H9 (cell line): ENCODE measurements at places on chromosomes 4 and X. TPM values are rescaled to one million over a fixed set of nuclear protein-coding genes. Genes with fewer than 3 reads are reported as not detected.

DNA sequence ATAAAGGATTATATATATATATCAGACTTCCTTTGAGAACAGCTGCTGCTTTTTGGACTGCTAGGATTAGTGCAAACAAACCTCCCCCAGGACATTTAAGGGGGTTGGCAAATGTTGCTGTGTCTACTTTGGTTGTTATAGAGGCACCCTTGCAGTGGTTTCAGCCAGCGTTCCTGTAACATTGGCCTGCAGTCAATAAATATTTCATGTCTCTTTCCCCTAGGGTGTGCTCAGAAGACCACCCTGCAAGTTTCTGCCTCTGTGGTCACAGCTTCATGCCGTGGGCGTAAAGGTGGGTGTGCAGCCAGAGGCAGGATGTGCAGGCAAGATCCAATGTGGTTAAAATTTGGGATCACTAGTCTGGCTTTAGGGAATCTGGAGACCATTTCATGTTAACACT is 28.9 kb downstream of the FGF5 start:
- DNase-seq = no peak

TCEAL6 gene
- not detected in 2 replicates for total RNA-seq

- no peak for DNase-seq
These were observed 60.7 kb downstream of the PRDM5 start for GRCh38 chr4:120861852-120862251.

WDR17 gene
- total RNA-seq = 2.0 and 2.6 TPM in 2 replicates

DNA sequence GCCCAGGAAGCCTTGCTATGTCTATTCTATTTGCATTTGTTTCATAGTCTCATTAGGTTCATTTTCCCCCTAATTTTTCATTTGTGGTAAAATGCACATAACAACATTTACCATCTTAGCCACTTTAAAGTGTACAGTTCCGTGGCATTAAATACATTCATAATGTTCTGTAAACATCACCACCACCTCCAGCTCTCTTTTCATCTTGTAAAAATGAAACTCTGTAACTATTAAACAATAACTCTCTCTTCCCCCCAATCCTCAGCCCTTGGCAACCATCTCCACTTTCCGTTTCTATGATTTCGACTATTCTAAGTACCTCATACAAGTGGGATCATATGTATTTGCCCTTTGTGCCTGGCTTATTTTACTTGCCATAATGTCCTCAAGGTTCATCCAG is 19.9 kb downstream of the ARHGEF38 start:
- DNase-seq = no peak

DNA sequence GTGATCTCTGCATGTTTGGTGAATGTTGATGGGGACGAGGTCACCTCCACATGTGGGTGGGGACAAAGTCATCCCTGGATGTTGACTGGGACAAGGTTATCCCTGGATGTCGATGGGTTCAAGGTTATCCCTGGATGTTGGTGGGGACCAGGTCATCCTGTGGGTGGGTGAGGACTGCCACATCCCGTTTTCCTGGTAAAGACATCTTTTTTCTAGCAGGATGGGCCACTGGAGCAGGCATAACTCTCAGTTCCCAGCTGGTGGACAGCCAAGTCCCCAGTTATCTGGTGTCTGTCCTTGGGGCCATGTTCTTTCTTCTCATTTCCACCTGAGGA is 28.3 kb upstream of the PLCXD1 start:
- no peak for DNase-seq

RS1 gene
- not detected in 2 replicates for total RNA-seq

- DNase-seq = no peak
These were observed 330.2 kb upstream of the F9 start for GRCh38 chrX:139200346-139200745.

MAGEE1 gene
- total RNA-seq = 4.2 and 4.8 TPM in 2 replicates

DNA sequence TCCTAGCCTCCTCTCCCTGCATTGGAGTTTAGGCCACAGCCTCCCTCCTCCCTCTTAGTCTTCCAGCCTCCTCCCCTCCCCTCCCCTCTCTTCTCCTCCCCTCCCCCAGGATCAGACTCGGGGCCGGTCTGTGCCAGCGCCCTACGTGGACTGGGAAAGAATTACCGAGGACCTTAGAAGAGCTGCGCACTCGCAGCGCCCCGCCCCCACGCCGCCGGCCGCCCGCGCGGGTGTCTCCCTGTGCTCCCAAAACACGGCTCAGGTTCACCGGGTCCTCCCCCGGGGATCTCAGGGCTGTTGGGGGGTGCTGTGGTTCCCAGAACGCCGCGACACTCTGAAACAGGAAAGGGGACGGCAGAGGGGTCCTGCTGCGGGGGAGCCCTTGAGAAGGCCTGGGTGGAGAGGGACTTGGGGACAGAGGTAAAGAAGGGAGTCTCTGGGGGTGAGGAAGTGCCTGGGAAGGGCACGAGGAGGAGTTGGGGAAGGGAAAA is 122.3 kb upstream of the TBL1X start:
- DNase-seq = peak; percentile 85

GRCh38 chrX:361231-362145 is 25.2 kb downstream of the PPP2R3B start:
- DNase-seq = no peak
